CD4-positive, alpha-beta T cell treated with Interleukin-4 for 1 hour (primary cell): ENCODE measurements at places on chromosomes 11 and 22.

DNA sequence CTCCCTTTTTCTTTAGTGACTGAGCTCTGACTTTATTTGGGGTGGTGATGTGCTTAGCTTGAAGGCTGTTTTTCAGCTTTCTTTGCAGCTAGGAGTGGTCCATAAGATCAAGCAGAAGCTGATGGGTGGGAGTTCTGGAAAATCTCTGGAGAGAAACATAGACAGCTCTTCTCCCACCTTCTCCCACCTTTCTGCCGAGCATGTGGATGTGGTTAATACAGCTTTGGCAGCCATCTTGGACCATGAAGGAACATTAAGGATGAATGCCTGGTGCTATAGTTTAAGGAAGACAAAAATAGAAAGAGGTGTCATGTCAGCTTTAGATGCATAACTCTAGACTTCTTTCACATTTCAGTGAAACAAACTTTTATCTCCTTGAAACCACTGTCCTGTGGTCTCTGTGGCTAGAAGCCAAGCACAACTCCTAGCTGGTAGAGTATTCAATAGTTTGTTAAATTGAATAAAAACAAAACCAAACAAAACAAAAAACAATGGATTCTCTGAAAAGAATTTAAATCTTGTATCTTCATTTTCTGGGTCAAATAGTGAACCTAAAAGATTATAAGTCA lies 203.6 kb upstream of the SESN3 start:
- no peak for DNase-seq

GRCh38 chr11:11864803-11865202 lies 23.0 kb downstream of the USP47 start:
- no peak for DNase-seq

DNA sequence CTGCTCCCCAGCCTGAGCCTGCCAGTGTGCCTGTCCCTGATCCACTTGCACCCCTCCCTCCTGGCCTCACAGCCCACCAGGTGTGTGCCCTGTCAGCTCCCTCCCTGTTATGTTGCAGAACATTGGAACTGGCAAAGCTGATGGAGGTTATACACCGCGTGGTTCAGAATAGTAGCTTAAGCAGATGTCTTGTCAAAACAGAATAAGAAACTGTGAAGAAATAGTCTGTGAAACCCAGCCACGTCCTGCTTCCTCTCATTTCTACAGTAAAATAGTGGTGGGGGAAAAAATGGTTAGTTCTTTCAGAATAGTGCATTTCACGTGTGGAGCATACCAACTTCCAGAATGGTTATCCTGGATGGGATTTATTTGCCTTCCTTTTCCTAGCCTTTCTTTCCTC lies 161.2 kb upstream of the NAV2 start:
- DNase-seq = no peak

DNA sequence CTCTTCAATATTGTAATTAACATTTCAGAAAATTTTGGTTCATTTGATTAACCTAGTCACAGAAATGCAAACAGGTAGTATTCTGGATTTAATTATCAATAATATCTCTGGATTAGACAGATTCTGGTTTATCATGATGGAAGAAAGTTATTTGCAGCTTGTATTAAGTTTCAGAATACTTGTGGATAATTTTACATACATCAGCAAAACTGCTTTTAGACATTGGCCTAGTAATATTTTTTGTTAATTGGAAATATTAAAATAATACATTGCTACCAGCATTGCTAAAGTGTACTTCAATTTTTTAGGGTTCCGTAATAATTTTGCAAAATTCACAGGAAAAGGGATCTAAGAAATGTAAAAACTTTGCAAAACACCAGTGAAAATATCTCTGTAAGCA lies 3.8 kb upstream of the OR5D14 start:
- no peak for DNase-seq

DNA sequence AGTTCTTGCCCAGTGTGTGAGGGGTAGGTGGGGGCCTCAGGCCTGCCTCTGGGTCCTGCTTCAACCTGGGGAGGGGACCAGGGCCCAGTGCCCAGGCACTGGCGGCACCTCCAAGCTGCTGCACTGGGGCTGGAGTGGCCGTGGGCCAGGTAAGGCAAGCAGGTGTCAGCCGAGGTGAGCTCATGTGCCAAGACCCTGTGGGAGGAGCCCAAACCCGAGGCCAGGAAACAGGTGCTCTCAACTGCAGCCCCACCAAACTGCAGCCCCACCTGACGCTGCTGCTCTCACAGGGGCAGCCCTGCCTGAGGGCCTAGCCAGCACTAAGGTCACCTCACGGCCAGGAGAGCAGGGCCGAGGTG lies 18.1 kb upstream of the GNB1L start:
- DNase-seq = no peak

DNA sequence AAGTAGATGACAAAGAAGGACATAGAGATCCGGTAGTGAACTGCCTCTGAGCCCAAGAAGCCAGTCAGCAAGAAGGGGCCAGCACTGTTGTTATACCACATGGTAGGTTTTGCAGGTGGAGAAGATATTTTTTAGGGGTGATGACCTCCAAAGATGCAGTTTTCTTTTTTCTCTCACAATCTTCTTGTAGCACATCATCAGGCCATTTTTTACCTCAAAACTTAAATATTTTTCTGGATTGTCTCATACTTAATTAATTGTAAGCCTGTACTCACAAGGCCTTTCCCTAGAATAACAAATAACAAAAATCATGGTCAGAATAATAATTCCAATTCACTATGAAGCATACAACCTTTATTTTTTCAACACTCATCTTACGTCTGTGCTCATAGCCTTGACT lies at the start of gene OR51B4:
Gene OR51B4 (minus strand): TSS at position 101 of the 400 bp plus-strand sequence. CDS start 0 bp downstream, at position 101.
- no peak for DNase-seq

DNA sequence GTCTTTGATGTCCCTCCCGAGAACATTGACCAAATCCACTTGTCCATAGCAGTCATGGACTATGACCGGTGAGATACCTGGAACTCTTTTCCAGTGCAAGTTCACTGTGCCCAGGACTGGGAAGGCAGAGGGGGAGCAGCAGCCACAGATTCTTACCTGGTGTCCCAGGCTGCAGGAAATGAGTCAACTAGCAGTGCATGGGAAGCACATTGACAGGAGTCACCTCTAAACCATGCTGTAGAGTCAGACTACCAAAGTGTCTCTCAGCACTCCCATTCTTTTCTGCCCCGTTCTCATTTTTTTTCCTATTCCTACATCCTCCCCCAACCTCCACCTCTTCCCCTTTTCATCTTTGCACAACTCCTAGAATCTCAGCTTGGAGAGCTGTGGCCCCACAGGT lies 67.2 kb upstream of the OLFML1 start:
- DNase-seq = no peak

- no peak for DNase-seq
Measured at GRCh38 chr11:119529063-119529845, 106.3 kb upstream of the THY1 start.

DNA sequence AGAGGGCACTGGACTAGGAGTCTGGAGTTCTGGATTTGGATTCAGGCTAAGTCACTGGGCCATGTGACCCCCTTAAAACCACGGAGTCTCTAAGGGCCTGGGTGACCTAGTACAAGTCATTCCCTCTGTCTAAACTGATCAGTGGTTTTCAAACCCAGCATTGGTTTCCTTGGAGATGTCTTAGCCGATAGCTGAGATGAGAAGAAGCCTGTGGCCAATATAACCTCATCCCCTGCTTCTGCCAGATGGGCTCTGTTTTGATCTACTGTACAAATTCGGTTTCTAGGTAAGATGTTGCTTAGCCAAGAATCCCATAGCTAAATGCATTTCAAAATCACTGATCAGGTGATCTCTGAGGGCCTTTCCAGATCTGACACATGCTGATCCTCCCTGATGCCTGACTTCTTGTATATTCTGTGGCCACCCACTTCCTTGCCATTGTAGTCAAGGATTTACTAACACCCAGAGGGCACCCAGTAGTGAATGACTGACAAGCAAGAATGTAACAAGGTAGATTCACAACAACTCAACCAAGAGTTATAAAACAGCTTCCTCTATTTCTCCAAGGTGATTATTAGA lies 53.1 kb downstream of the GALNT18 start:
- DNase-seq = no peak

- DNase-seq = no peak
Measured at GRCh38 chr11:24391167-24391566, 105.7 kb upstream of the LUZP2 start.

DNA sequence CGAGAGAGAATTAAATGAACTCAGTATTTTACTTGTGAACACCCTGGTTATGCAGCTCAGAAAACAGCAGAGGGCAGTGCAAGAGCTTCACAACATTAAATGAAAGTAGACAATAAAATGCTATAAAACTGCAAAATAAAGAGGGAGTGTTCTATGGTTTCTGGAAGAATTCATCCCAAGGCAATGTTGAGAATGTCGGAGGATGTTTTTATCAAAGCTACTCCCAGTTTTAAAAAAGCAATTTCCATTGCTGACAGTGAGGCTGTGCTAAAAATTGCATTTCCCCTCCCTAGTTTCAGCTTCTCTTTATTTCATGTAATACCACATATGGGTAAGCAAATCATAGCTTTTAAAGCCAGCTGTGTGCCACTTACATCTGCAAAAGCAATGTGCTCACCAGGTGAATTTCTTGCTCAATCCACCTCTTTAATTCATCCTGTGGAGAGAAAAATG lies 296.8 kb downstream of the RAB38 start:
- DNase-seq = no peak

- no peak for DNase-seq
Measured at GRCh38 chr11:125343718-125344131, 152.3 kb downstream of the FEZ1 start.

- DNase-seq = no peak
Measured at GRCh38 chr11:112881461-112881860, 79.8 kb upstream of the NCAM1 start.

DNA sequence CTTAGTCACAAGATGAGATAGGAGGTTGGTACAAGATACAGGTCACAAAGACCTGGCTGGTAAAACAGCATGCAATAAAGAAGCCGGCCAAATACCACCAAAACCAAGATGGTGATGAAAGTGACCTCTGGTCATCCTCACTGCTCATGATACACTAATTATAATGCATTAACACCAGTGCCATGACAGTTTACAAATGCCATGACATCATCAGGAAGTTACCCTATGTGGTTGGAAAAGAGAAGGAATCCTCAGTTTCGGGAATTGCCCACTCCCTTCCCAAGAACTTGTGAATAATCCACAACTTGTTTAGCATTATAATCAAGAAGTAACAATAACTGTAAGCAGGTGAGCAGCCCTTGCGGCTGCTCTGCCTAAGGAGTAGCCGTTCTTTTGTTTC lies 408.5 kb upstream of the RAG2 start:
- no peak for DNase-seq

DNA sequence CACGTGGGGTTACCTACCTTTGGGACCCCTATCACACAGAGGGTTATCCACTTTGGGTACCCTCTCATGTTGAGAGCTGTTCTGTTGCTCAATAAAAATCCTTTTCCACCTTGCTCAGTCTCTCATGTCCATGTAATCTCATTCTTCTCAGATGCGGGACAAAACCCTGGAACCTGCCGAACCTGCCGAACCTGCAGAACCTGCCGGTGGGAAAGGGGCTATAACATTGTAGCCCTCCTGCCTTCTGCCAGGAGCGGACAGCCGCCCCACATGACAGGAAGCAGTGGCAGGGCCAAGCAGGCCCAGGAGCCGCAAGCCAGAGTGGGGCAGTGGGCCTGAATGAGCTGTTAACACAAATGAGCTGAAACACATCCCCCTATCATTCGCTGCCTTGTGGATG lies 18.1 kb downstream of the NPAT start:
- DNase-seq = no peak

DNA sequence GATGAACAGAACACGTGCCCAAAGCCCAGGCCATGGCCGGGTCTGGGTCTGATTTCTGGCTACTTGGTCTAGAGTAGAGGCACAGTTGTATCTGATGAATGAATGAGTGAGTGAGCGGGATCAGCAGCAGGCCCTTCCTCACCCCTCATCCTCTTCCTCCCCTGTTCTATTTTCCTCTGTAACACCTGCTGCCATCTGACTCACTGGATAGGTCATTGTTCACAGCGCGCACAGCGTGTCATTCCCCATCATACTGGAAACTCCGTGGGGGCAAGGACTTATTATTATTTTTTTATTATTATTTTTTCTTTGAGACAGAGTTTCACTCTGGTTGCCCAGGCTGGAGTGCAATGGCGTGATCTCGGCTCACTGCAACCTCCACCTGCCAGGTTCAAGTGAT lies 13.9 kb downstream of the NCF4 start:
- DNase-seq = no peak

GRCh38 chr11:121451178-121451985 lies 732 bp upstream of the SORL1 start:
- DNase-seq = no peak

DNA sequence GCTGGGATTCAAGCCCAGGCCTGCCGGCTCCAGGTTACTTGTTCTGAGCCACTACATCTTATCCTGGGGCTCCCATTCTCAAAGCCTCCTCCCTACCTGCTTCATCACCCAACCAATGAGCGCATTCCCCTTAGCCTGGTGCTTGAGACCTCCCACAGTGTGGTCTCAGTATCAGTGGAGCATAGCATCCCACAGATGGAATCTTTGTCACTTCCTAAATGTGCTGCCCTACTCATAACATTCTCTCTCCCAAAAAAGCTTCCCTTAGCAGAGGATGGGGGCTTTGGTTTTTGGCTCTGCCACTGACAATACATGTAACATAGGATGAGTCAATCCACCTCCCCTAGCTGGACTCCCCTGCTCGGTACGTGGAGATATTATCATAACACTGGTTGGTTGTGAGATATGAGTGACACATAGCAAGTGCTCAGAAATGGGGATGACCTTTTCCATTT lies 28.8 kb downstream of the TEAD1 start:
- DNase-seq = no peak

GRCh38 chr22:17866127-17866526 lies 91.9 kb upstream of the BID start:
- DNase-seq = no peak

DNA sequence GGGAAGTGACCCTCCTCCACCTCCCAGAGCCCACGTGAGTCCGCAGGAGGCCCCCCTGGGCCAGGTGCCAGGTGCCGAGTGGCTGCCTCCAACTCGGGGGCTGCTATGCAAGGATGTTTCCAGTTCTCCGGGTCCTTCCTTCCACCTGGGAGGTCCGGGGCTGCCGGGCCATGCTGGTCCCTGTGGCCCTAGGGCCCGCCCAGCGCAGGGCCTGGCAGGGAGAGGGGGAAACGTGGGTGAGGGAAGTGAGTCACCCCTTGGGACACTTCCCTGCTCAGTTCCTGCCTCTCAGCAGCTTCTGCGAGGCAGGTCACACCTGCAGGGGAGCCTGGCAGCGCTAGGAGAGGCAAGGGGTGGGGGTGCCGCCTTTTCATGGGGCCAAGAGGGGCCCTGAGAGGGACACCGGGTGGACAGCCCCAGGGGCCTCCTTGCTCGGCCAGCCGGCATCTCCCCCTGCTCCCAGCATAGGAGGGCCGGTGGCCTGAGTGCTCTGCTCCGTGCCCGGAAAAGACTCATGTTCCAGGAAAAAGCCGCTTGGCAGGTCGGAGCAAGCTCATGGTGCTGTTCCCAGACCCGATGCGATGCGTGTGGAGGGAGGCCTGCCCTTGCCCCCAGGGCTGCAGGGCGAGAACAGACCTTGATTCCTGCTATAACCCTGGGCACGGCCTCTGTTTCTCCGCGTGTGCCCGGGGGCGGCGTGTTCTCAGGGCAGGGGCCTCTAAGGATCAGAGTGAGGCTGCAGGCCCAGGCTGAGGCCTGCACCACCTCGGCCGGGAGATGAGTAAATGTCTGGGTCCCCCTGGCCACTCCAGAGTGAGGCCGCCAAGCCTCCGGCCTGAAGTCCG lies 30.3 kb upstream of the WNT7B start:
- no peak for DNase-seq
